ENCODE measurements at places on chromosomes 12 and 14.

- no peak for DNase-seq
Measured at GRCh38 chr12:52207895-52208294, 16.1 kb upstream of the KRT80 start.

DNA sequence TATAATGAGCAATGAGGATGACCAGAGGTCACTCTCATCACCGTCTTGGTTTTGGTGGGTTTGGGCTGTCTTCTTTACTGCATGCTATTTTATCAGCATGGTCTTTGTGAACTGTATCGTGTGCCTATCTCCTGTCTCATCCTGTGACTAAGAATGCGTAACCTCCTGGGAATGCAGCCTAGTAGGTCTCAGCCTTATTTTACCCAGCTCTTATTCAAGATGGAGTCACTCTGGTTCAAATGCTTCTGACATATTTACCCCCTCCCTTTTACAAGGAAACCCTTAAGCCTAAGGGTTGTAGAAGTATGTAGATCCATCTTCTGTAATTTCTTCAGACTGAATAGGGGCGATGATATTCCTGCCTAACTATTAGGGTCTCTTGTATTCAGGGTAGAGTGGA lies 8.4 kb downstream of the IFI27L1 start:
- no peak for DNase-seq

DNA sequence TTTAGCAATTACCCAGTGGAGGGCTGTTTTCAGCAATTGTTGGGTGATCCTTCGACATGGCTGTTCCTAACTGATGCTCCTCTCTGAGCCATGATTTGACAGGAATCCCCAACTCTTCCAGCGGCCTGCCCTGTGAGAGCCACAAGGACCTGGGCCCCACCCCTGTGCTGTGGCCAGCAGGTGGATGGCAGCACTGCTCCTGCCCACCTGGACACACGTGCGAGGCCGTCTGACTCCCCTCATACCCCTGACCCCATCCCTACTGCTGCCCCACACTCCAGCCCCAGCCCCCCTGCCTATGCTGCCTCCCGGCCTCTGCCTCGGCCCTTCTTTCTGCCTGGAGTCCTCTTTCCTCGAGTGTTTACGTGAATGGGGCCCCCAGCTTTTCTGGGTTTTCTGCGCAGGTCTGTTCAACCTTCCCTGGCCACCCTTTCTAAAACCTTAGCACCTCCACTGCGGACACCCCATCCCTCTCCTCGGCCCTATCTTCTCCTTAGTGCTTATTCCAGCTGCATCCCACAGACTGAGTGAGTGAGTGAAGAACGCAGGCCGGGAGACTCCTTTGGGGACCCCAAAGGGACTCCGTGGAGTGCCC lies 111.4 kb downstream of the DICER1 start:
- no peak for DNase-seq

GRCh38 chr14:36315159-36315853 lies 5.1 kb downstream of the MBIP start:
- DNase-seq = no peak

GRCh38 chr12:26691234-26691970 lies 141.6 kb downstream of the ITPR2 start:
- peak; percentile 78 for DNase-seq

GRCh38 chr12:102021540-102022246 lies 40.1 kb downstream of the WASHC3 start:
- DNase-seq = no peak

DNA sequence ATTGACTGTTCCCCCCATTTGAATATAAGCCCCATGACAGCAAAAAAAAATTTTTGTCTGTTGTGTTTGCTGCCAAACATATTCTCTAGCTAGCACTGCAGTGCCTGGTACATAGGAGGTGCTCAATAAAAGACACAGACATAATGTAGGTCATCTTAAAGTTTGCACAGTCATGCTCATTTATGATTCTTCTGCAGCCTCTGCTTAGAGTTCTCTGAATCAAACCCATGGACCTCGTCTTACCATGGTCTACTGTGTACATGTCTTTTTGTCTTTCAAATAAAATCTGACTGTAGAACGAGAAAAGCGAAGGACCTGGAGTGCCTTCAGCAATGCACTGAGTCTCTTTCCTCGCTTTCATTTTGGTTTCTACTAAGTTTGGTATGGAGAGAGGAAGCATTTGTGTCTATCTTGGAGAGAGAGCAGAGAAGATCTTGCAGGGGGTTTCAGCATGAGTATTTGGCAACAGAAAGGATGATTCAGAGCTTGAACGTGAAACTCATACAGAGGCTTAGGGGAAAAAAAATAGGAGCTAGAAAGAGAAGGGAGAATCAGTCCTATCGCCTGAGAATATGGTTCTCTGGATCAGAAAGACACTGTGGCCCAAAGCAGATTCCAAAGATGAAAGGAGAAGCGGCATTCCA lies 38.8 kb upstream of the TMCC3 start:
- DNase-seq = no peak

DNA sequence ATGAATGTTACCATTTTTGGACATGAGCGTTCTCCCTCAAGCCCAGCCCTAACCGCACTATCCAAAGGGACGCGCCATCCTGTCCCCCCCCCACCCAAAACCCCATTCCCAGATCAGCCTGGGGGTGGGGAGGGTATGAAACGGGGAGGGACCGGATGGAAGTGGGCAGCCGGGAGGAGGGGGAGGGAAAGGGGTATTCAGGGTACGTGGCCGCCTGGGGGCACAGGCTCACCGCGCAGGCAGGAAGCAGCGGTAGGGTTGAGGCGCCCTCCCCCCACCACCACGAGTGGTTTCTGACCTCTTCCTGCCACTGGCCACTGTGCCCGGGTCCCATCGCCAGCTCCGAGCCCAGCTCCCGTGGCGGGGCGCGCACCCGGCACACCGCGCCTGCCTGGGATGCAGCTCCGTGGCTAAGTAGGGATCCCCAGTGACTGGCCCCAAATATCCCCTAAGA lies 1.4 kb downstream of the ACTN1 start:
- peak; percentile 98 for DNase-seq
